ENCODE measurements at places on chromosomes 12 and 14.

DNA sequence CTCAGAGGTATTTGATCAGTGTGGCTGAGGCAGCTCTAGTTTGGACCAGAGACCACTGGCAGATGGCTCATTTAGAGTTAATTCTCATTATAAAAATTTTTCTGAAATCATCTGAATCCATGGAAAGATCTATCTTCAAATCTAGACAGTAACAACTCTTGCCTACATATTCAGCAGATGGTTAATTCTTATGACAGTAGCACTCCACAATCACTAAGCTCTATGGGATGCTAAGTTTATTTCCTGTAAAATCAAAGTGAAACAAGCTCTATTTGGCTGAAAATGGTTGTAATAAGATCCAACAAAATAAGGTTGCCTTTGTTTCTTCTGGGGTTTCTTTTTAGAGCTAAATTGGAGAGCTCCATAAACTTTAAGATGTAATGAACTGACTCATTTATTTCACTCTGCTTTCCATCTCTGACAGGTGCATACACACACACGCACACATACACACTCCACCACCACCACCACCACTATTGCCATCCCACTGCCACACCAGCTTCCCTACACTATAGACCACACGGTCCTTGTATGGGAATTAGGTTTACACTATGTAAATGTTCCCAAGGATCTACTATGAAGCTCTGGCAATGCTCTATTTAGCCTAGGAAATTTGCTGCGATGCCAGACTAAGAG, 293.1 kb downstream of the RPAP3 start:
- no peak for DNase-seq

GRCh38 chr12:103637429-103637828, 50.4 kb downstream of the STAB2 start:
- no peak for DNase-seq

- no peak for DNase-seq
These were observed 33.3 kb upstream of the CCND2 start for GRCh38 chr12:4240161-4240783.

DNA sequence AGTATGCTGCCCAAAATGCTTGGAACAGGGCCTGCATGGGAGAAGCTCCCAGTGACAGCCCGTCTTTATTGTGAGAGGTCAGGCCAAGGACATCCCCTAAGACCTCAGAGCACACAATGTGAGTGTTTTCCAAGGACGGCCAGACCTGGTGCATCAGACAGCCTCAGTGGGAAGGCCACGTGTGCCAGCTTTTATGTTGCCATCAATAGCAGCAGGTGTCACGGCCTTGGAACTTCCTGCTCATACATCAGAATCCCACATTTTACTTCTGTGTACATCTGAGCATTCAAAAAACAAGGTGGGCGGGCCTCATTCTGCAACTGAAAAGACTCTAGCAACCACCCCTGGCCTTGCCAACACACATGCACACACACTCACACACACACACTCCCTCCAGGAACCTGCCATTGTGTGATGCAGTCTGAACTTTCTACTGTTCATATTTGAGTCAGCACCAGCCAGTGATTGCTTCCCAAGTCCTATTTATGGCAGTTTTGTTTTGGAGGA, 753.1 kb upstream of the TBX3 start:
- DNase-seq = no peak

DNA sequence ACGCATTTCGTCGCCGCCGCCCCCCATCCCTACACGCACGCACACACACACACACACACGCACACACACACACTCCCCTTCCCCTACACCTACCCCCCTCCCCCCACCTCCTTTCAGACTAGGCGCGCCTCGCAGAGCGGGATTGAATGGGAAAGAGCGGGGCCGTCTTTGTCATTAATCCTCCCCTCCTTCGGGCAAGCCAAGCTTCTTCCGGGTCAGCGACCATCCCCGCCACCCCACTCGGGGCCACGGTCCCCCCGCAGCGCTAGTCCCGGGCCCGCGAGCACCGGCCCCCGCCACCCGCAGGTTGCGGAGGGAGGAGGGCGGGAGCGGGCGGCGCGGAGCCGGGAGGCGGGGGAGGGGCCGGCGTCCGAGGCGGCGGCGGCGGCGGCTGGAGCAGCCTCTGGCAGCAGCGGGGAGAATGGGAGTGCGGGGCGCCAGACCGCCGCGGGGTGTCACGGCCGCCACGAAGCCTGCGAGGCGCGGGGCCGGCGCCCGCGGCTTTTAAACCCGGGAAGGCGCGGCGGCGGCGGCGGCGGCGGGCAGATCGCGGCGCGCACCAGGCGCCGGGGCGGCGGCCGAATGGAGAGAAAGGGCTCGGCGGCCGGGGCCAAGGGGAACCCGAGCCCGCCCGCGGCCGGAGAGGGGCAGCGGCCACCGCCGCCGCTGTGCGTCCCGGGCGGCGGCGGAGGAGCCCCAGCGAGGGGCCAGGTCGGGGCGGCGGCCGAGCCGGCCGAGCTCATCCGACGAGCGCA, at the start of gene TTC9:
Gene TTC9, plus strand, starts transcription at position 369 of the 755 bp plus-strand sequence. Its CDS starts 214 bp downstream, at position 583.
- DNase-seq = no peak

- no peak for DNase-seq
These were observed 42.6 kb upstream of the SYCP3 start for GRCh38 chr12:101781834-101782233.

GRCh38 chr12:112406519-112407488, 2.6 kb downstream of the RPL6 start:
- DNase-seq = no peak

GRCh38 chr12:123836292-123836691, 74.2 kb downstream of the DNAH10 start:
- DNase-seq = peak; percentile 88

- no peak for DNase-seq
These were observed 58.3 kb downstream of the CEP83 start for GRCh38 chr12:94401326-94401725.

GRCh38 chr12:90519285-90519684, 435.7 kb downstream of the CCER1 start:
- DNase-seq = no peak

DNA sequence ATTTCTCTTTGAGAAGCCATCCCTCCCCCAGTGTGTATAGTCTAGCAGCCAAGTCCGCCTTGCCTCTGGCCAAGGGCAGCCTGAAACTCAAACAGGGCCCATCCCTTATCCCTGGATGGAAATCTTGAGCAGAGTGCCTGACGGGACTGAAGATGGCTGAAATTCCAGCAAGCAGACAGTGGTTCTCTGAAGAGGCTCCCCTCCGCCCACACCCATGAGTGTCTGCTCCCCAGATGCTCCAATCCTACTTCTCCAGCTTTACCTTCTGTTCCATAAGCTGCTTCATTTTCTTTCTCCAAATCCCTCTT, 396.2 kb downstream of the NUAK1 start:
- DNase-seq = no peak

DNA sequence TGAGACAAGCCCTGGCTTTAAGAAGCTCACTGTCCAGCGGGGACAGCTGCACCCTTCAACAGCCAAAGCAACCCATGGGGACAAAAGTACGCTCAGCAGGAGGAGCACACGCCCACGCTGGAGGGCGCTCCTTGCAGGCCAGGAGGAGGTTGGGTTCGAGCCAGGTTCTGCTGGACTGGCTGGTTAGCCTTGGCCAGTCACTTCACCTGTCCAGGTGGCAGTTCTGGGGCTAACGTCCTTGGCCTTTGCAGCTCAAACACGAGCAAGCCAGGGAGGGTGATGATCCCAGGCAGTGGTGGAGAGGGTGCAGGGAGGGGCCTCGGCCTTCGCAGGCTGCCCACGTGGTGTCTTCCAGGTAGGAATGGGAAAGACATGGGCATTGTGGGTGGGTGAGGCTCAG, 13.1 kb downstream of the CHGA start:
- no peak for DNase-seq

- no peak for DNase-seq
These were observed 83.5 kb downstream of the TTC6 start for GRCh38 chr14:37678916-37679315.

GRCh38 chr14:29216268-29217232, 450.0 kb downstream of the FOXG1 start:
- DNase-seq = peak; percentile 99

DNA sequence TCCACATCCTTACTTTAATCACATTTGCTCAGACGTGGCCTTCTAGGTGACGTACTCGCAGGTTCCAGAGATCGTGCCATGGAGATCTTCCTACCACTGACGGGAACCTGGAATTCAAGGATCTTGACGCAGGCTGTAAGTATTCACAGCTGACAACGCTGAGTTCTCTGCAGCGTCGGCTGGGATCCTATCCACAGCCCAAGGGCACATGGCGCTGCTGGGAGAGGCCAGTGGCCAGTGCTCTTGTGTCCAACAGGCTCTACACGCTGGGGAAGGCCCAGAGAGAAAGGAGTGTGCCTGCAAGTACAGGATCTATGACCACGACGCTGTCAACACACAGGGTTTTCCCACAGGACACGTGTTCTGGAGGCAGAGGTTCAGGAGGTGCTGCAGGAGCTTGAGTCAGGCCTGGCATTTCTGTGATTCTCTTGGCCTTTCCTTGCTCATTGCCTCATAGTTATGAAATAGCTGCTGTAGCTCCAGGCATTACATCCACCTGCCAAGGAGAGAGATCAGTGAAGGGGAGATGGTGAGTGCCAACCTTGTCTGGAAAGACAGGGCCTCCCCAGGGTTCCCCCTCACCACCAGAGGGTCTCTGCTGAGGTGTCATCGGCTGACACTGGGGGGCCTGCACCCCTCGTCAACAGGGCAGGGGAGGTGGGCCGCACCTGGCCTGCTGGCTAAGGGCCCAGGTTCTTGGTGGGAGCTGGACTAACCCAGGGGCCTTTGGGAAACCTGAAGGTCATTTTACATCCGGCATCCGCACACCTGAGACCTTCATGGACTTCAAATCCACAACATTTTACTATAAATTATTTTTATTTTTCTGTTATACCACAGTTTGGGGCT, 21.3 kb downstream of the LRCOL1 start:
- DNase-seq = no peak

- DNase-seq = no peak
These were observed 1.6 kb upstream of the CDKN1B start for GRCh38 chr12:12715459-12716150.

- DNase-seq = no peak
These were observed 21.3 kb downstream of the SCAF11 start for GRCh38 chr12:45969084-45969483.

- no peak for DNase-seq
These were observed 936 bp downstream of the AKT1 start for GRCh38 chr14:104794631-104794992.

- no peak for DNase-seq
These were observed 67.9 kb downstream of the DAAM1 start for GRCh38 chr14:59256331-59256730.

GRCh38 chr14:24915958-24916595, 133.9 kb downstream of the STXBP6 start:
- DNase-seq = no peak

GRCh38 chr12:102441077-102441596, 39.2 kb downstream of the IGF1 start:
- no peak for DNase-seq

DNA sequence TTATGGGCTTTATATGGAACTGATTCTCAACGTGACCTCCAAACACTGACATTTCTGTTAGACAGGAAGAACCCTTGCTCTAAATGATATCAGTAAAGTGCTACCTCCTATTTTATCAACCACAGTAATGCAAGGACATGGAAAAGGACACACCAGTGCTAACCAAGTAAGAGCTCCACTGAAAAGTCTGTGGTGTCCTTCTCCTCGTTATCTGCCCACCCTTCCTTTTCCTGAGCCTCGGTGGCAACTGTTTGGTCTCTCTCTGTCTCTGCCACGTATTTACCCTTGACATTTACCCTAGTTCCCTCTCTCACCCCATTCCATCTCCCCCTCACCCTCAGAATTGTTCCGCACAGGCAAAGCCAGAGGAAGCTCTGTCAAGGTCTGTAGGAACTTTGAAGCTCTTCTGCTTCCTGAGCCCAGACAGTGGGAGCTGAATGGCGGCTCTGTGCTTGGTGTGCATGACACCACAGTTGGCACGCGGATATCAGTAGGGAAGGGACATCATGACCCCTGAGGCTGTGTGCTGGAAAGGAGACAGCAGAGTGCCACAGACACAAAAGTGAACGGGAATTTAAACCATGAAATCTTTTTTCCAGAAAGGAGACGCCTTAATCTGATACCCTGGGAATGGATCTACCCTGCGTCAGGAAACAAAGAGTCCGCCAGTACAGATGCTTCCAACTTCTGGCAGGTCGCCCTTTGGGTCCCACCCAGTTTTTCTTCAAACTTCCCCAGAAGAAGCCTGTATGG, 50.8 kb downstream of the NTN4 start:
- DNase-seq = no peak

GRCh38 chr12:56165369-56165768, 7.2 kb downstream of the MYL6 start:
- DNase-seq = no peak

GRCh38 chr12:54341378-54342300, 16.7 kb downstream of the COPZ1 start:
- no peak for DNase-seq

DNA sequence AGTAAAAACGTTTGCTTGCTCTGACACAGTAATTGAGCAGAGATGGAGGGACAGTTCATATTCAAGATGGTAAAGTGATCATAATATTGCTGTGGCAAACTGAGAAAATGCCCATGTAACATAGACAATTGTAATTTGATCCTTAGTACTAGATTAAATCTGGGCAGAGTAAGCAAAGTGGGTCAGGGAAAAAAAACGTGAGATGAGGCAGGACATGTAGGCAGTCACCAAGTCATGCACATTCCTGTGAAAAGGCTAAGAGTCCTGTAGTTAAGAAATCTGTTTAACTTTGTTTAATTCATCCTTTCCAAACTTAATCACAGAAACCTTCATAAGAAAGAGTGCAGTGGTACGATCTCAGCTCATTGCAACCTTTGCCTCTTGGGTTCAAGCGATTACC, 16.1 kb downstream of the BTBD7 start:
- DNase-seq = no peak

- DNase-seq = no peak
These were observed 51.4 kb downstream of the FBXW8 start for GRCh38 chr12:116962197-116962596.

DNA sequence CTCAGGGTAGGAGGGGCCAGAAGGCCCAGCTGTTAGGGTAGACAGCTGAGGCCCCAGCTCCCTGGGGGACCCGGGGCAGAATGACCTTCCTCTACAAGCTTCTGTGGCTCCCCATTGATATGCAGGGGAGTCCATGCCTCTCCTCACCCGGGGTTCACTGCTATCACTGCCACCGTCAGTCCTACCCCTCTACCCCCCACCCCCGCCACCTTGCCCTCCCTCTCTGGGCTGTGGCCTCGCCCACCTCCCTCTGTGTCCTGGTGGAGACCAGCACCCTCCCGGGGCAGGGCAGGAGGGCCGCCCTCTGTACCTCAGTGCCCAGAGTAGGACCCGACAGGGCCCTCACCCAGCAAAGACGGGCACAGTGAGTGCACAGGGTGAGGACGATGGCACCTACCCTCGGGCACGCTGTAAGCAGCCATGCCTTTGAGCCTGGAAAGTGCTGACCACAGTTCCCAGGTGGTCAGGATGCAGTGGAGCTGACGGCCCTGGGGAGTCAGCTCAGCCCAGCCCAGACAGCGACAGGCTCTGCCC, 88.4 kb upstream of the SFSWAP start:
- no peak for DNase-seq

DNA sequence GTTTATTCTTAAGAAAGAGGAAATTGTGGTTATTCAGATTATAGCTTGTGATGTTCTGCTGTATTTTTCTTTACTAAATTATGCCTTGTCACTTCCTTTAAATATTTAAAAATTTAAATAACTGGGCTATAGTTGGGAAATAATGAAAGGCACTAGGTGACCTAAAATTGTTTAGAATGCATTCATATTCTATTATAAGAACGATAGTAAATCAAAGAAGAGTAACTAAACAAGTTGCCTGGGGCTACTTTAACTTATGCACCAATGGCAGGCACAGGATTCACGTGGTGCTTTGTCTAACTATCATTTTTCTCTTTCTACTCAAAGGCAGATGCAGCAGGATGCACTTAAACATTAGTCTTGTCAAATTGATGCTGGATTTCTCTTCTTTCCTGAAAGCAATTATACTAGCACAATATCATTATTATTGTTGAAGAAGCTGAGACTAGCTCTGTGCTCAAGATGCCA, 190.7 kb upstream of the PPFIA2 start:
- no peak for DNase-seq
